Mammary epithelial cell (primary cell): ENCODE measurements at places on chromosomes 11 and 22. TPM values are rescaled to one million over a fixed set of nuclear protein-coding genes. Genes with fewer than 3 reads are reported as not detected.

The DSCAML1 gene
- total RNA-seq = not detected

DNA sequence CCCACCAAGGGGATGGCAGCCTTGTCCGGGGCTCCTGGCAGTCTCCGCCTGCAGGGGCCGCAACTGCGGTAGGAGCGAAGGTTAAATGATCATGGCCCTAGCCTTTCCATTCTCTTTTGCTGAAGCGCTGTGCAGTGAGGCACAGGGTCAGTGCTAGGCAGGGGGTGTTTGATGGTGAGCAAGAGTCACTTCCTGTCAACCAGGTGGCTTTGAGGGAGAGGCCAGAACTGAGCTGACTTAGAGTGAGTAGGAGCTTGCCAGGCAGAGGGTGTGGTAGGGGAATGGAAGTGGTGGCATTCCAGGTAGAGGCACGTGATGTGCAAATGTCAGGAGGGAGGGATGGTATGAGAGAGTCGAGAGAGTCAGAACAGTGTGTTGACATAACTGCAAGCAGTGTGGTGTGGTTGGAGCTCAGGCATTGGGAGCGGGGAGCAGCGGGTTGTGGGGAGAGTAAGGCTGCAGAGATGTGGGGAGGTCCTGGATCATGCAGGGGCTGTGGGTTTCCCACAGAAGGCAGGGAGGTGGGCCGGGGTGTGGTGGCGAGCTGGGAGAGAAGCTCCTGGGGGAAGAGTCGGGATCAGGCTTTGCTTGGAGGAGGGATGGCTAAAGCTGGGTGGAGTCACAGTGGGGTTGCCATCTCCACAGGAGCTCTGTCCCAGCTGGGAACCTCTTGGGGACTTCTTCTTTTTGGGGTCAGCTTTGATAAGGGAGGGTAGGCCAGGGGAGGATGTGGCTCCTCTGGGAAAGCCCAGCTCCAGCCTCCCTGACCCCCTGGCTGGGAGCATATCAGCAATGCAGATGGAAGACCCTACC is 33.3 kb downstream of the AMPD3 start:
- DNase-seq = peak; percentile 84

GRCh38 chr22:25199731-25200520 is at the start of gene CRYBB3:
CRYBB3 (plus strand) TSS chr22:25199858; CDS start chr22:25201397, 1,539 bp downstream.
- no peak for DNase-seq

The RASSF10 gene
- total RNA-seq = 3.1 and 7.5 TPM in 2 replicates

- DNase-seq = no peak
Observed at GRCh38 chr11:132960273-132961078, 571.8 kb downstream of the OPCML start.

The VSTM5 gene
- total RNA-seq = not detected in 2 replicates

The CARD18 gene
- 0.75 and 1.4 TPM in 2 replicates for total RNA-seq

- DNase-seq = no peak
Observed at GRCh38 chr11:93517041-93517440, 26.1 kb downstream of the SMCO4 start.

DNA sequence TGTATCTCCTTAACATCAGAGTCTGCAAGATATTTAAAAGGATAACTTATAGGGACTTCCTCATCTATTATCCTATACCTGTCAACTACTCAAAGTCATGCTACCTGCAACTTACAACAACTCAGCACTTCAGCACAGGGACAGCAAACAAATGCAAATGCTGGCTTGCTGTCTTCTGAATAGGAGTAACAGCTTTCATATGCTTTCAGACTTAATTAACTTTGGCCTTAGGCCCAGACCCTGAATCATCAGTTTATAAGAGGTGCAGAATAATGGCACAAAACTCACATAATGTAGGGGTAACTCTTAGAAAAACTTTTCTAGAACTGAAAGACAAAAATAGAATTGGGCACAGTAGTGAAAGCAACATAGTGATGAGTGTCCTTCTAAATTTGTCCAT is 953.4 kb downstream of the DLG2 start:
- DNase-seq = no peak

DNA sequence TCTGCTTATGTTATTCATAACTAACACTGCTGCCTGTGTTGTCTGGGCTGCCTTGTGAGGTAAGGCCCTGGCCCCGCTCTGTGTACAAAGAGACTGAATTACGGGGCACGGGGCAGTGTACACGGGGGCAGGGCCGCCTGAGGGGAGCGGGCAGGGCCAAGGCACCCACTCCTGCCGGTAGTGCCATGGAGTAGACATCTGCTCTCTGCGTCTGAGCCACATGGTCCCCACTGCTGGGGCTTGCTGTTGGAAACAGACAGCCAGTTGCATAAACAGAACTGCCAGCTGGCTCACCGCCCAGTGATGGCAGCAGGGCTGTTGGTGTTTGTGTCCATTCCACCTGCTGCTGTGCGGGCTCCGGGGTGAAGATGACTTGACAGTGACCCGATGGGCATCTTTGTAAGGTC is 19.8 kb downstream of the FAM118A start:
- no peak for DNase-seq

GRCh38 chr22:39247361-39247760 is 2.6 kb upstream of the PDGFB start:
- DNase-seq = no peak

- DNase-seq = no peak
Observed at GRCh38 chr11:60719391-60719790, 5.1 kb upstream of the MS4A18 start.

DNA sequence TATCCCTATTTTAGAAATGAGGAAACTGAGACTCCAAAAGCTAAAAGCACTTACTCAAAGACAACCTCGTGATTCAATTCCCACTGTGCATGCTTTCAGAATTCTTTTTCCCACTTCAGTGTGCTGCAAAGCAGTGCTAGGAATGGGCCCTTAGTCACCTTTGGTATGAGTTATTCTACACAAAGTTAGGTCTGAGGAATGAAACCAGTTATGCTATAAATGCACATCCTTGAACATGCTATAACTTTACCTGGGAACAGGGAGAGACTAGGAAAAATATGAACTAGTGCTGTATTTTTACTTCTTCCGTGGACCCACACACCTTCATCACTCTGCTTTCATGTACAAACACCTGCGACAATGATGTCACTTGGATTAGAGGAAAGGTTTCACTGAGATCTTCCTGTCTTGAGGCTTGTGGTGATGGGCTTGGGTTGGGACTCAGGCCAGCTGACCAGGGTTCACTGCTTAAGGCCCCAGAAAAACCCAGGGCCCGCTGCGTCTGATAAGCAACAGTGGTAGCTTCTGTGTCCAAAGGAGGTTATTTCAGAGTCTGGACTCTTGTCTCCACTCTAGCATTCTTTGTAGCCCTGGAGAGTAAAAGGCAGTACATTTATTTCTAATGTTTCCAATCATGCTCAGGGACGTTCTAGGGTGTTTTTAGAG is 81.6 kb downstream of the ZC3H12C start:
- no peak for DNase-seq

- DNase-seq = peak; percentile 55
Observed at GRCh38 chr11:47797633-47798032, 30.5 kb upstream of the FNBP4 start.

- DNase-seq = no peak
Observed at GRCh38 chr22:42612336-42612735, 2.3 kb downstream of the POLDIP3 start.

The SAA4 gene
- not detected for total RNA-seq

DNA sequence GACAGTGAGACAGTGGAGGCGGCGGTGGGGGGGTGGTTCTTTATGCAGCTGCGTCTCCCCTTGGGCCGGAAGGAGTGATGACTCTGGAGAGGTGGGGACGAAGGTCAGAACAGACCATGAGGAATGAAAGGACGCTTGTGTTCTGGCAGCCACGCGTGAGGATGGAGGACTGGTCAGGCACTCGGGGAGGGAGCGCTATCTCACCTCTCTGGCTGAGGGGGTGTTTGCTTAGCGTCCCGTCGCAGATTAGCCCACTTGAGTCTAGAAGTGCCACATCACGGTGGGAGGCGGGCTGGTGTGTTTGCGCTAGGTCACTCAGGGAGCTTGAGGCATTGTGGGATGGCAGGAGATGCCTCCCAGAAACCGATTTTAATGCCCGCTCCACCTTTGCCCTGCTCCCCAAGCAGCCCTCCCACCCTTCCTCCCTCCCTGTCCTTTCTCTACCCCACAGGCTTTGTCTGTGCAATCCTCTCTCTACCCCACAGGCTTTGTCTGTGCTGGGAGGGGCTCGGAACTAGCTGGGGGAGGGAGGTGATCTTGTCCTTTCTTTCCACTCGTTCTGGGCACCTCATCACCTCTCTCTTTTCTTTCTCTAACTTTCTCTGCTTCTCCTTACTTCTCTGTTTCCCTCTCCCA is 97.8 kb downstream of the PKNOX2 start:
- no peak for DNase-seq

The GLYATL1 gene
- total RNA-seq = 0.37 and 1.1 TPM in 2 replicates

- peak; percentile 91 for DNase-seq
Observed at GRCh38 chr11:129225190-129225589, 33.1 kb upstream of the ARHGAP32 start.

DNA sequence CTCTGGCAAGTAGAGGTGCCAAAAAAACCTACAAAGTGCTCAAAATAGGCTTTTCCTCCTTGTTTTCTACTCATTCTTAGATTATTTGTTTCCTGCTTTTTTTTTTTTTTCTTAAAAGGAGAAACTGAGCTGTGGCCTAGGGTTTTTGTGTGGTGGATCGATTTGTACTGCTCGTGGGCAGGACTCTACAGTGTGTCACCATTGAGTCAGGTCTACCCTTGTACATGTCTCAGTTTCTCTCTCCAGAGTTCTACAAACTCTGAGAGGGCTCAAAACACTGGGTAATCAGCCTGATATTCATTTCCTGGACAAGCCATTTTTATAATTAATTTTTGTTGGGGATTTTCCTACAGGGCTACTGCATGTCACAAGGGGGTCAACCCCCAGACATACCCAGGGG is 5.2 kb upstream of the CASP4 start:
- no peak for DNase-seq

- no peak for DNase-seq
Observed at GRCh38 chr11:10844356-10844755, 13.5 kb downstream of the ZBED5 start.

GRCh38 chr11:34219941-34220370 is 114.5 kb downstream of the NAT10 start:
- DNase-seq = no peak

DNA sequence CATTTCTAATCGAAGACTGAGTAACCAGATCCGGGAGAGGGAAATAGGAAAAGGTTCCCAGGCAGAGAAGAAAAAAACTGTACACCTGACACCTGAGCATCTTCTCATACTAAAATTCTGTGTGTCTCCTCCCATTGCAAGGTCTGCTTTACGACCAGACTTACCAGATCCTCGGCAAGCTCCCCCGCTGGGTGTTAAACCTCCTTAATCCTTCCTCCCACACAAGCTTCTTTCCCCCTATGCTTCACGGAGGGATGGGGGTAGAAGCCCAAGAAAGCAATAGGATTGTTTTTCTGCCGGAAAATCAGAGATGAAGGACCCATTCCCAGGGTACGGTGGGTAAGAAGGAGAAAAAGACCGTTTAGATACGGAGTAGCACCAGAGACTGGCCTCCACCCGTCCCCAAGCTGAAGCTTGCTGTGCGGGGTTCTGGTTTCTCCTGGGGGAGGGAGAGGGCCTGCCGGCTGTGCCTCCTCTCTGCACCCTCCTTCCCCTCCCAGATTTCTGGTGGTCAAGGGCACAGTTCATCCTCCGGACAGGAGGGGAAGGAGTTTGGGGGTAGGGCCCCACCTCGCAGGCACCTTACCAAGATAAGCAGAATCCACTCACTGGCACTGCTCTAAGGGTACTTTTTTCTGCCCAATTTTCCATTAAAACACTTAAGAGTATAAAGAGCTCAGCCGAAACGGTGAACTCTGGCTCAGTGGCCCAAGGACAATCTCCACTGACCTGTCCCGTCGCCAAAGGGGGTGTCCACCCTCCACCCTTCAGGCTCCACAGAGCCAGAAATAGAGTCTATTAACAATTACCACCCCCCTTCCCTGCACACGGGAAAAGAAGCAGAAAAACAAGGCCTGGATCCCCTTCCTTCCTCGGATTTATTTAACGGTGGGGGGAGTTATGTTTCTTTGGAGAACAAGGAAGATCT is 1.2 kb downstream of the TOB2 start:
- peak; percentile 31 for DNase-seq

DNA sequence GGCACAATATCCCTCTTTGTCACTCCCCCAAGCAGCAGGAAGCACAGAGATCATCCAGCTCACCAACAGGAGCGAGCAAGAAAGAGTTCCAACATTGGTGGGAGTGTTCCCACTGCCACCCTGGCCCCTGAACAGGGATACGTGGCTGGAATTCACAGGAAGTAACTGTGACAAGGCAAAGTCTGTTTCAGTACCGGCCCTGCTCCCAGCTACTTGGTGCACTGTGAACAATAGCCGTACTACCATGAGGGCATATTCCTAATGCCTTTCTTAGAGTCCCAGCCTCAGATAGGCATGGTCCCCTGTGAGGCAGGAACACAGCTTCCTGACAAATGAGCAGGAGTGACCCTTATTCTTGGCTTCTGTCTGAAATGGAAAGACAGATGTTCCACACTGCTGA is 1.8 kb upstream of the SLC37A2 start:
- DNase-seq = no peak

GRCh38 chr11:111631666-111632039 is 29.4 kb downstream of the SIK2 start:
- DNase-seq = peak; percentile 68

GRCh38 chr11:62705413-62705812 is 1.8 kb downstream of the BSCL2 start:
- peak; percentile 37 for DNase-seq

The MRGPRX3 gene
- total RNA-seq = 5.8 TPM

The DDI1 gene
- total RNA-seq = not detected in 2 replicates

The RIMBP3B gene
- total RNA-seq = not detected

- DNase-seq = peak; percentile 12
Observed at GRCh38 chr22:26259510-26259909, 90.2 kb downstream of the SEZ6L start.

DNA sequence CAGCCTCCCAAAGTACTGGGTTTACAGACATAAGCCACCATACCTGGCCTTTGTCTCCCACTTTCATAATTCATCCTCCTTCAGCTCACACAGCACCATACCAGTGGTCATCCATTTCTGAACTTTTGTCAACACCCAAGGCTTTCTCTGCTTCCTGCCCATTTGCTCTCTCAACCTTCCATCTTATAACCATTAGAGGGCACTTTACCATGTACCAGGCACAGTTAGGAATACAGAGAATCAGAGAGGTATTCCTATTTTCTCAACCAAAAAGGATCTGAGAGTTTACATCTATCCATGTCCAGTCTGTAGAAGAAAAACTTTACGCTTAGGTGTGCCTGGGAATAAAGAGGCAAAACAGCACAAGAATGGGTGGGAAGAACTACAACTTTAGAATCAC is 397.6 kb downstream of the BUD13 start:
- DNase-seq = no peak

The KRTAP5-6 gene
- not detected in 2 replicates for total RNA-seq

The CHEK1 gene
- 24.2 TPM for total RNA-seq

DNA sequence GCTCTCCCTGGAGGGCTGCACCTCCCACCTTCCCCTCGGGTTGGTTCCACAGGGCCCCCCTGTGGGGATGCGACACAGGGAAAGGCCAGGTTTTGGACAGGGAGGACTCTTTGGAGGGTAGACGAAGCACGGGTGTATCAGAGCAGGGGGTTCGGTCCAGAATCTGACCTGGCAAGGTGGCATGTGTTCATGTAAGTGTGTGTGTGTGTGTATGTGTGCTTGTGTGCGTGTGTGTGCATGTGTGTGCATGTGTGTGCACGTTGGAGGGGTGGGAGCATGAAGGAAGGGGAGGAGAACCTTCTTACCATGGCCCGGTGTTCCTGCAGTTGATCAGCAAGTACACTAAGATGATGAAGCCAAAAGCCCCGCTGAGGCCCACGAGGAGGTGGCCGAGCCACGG is 14.7 kb downstream of the IL2RB start:
- no peak for DNase-seq
